RCC 7860 (cell line): ENCODE measurements at places on chromosomes 6 and 20.

DNA sequence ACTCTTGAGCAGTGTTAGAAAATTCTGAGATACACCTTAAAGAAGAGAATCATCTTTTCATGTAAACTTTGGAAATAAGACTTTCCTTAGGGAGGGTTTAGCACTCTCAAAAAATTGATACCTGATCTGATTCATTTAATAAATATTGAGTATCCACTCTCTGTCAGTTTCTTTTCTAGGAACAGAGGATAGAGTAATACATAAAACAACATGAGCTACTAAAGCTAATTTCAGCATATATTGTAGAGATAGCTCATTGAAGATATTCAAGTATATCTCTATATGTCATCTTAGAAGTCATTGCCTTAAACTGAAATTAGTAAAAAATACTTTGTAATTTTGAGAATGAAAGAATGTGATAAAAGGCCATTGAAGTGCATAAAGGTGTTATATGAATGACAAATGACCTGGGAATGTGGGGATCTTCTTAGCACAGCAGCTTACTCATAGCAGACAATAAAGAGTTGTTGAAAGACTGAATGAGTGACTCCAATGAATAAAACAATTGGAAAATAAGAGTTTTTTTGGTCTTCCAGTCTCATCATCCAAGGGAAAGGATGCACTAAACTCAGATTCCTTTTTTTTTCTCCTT, 29.2 kb downstream of the RHAG start:
- no peak for DNase-seq

DNA sequence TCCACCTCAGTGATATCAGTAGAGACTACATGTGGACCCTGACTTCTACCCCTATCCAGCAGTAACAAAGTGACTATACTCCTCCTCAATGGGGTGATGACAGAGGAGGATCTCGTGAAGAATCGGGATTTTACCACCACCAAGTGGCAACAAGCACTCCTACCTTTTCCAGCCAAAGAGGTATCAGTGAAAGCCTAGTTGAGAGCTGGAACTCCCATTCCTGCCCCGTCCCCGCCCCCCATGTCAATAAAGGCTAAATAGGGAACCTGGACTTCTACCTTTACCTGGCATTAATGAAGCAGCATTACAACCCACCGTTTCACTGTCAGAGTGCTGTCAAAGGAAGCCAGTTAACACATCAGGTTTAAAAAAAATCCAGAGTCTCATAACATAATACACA, 45.3 kb downstream of the RNF24 start:
- DNase-seq: no peak

GRCh38 chr6:155406801-155407200, 48.8 kb downstream of the NOX3 start:
- DNase-seq: no peak

GRCh38 chr20:37567671-37568588, 40.3 kb upstream of the BLCAP start:
- DNase-seq: no peak

GRCh38 chr20:56778765-56779195, 149.7 kb downstream of the TFAP2C start:
- no peak for DNase-seq

DNA sequence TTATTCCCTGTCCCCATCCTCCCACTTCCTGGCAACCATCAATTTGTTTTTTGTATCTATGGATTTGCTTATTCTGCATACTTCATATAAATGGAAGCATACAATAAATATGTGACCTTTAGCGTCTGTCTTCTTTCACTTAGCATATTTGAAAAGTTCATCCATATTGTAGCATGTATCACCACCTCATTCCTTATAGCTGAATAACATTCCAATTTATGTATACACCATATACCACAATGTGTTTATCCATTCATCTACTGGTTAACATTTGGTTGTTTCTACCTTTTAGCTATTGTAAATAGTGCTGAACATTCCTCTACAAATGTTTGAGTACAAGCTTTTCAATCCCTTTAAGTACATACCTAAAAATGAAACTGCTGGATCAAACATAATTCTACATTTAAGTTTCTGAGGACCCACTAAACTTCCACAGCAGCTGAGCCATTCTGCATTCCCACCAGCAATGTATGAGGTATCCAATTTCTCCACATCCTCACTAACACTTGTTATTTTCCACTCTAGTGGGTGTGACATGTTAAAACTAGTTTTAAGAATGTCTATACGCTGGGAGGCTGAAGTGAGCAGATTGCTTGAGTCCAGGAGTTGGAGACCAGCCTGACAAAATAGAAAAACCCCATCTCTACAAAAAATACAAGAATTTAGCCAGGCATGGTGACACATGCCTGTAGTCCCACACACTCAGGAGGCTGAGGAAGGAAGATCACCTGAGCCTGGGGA, 32.9 kb downstream of the NUDT3 start:
- no peak for DNase-seq

GRCh38 chr6:6806844-6807518, 218.5 kb downstream of the LY86 start:
- DNase-seq: no peak

GRCh38 chr20:25066386-25066785, 8.4 kb upstream of the ACSS1 start:
- DNase-seq: no peak

DNA sequence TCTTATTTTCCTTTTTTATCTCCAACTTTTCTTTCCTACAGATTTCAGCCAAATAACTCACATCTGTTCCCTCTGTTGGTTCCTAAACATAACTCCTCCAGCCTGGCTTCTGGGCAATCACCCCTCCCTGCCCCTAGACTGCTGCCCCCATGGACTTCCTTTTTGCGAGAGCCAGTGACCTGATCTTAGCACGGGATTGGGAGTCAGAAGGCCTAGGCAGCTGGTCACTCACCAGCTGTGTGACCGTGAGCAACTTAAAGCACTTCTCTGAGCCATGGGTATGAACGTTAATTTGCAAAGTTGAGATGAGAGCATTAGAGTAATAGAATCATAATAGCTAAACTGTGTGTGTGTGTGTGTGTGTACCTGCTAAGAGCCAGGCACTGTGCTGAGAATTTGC, 4.5 kb upstream of the MMP9 start:
- DNase-seq: no peak

DNA sequence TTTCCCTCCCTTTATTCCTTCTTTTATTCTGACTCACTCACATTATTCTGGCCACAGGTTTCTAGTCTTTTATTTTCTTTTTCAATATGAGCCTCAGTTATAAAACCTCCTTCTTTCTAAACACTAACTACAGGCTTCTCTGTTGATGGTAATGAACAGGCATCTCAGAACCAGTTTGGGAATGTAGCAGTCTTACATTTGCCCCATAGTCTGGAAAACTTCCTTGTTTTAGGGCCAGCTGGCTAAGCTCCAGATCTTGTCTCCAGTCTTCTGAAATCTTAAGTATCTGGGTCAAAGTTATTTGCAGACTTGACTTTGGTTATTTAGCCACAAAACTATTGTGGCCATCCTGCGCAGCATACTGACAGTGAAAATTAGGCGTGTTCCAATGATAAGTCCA, 97.0 kb upstream of the MAN1A1 start:
- DNase-seq: no peak

DNA sequence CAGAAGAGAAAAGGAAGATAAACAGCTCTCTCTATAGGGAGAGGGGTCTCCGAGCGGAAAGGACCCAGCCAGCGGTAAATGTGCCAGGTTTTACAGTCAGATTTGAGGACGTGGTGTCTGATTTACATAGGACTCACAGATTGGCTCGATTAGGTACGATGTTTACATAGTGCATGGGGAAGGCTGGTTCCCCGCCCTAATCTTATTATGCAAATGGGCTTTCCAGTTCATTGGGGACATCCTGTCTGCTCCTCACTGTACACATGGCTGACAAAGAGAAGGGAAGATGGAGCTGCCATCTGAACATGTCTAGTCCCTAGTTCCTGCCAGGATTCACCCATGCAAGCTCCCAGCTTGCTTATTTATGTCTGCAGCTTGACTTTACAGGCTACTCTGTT, 119.9 kb downstream of the RNF144B start:
- DNase-seq: no peak

- no peak for DNase-seq
Measured at GRCh38 chr6:104855507-104855906, 4.2 kb downstream of the HACE1 start.

DNA sequence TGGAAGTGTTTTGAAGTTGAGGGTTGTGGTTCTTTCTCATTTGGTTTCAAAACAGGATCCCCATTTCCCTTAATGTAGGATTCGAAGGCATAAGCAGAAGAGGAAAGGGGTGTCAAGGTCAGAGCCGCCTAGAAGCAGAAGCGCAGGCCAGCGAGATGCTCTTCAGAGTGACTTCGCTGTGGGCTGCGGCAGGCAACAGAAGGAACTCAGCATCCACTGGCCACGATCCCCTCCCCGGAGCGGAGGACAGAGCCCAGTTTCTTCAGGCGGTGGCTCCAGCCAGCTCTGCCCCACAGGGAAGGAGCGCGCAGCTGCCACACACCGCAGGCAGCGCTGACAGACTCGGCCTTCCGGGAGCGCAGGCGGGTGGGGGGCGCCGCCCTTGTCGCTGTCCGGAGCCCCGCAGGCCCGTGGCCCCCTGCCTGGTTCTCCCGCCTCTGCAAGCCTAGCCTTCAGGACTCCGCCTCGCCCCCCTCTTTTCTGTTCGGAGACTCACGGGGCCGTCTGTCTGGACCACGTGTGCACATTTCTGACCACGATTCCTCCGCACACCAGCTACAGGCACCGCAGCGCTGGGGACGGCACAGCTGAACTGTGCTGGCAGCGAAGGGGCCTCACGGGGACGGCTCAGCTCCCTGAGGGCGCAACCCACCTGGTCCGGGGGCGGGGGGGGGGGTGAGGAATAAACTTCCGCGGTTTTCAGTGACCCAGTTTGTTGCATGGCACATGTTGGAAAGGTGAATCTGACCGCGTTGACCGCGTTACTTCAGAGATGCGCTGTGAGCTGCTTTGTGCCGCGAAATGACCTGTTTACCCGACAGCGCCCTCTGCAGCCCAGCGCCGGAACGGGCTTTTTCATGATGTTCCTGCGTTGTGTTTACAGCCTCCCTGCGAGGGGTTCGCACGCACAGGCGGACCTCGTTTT, 26.1 kb downstream of the TTLL2 start:
- DNase-seq: no peak

DNA sequence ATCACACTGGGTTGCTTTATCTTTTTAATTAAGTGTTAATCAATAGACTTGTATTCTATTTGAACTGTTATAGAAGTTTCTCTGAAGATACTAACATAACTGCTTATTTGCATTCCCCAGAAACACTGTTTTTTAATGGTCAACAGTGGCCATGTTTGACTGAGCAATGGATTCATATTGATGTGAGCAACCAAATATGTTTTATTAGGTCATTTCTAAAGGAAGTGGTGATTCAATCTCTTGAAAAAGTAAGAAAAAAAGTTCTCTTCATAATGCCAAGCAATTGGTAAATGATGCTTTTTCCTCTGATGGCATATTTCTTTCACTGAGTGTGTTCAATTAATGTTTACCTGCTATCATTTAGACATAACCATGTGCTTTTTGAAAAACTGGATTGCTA, 593.0 kb upstream of the CITED2 start:
- DNase-seq: no peak

GRCh38 chr6:168027521-168027920, 30.1 kb downstream of the KIF25 start:
- DNase-seq: no peak

DNA sequence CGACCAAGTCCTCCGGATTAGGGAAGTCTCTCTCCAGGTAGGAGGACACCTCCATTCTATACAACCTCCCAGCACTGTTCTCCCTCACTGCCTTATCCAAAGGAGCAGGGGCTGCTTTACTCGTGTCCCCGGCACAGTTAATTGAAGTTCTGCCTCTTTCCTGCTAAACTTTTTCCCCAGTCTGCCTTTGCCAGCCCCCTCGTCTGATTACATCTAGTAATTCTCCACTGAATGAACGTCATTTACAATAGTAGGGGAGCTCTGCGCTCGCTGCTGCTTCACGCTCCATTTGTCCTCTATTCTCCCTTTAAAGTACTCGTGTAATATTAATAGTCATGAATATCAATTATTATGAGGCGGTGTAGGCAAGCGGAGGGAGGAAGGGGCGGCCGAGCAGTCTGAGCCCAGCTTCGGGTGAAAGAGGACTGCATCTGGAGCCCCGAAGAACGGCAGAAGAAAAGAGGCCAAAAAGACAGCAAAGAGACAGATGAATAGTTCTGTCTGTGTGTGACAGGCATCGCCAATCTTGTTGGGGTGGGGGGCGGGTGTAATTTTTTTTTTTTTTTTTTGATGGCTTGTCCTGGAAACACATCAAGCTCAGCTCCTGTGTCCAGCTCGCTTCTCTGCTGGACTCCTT, 2.9 kb downstream of the TFAP2B start:
- DNase-seq: no peak

DNA sequence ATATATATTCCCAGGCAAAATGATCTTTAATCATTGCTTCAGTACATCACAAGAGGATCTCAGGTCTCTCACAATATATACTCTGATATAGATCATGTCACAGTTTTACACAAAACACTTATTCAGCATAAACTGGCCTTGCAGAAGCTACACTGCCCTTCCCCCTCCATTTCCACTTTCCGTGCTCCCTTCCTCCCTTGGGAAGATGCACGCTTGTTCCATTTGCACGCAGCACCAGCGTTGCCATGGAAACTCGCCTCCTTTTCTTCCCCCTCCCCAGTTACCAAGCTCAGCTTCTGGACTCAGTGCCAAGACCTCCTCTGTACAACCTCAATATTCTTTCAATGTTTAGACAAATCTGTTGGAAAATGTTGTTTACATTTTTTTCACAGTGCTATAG, 154.6 kb downstream of the RFPL4B start:
- no peak for DNase-seq

DNA sequence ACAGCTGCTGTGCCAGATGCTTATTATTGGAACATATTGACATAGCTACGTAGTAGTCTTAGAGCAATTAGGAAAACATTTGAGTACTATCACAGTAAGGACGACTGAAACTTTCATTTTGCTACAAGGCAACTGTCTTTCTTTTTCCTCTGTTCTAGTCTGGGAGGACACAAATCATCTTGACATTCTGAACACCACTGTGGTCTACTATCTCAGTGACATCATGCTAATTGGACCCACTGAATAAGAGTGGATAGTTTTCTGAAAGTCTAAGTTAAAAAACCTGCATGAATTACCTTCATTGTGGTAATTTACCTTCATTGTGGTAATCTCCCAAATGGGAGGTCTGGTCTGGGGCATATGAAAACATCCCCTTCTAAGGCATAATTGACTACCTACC, 163.3 kb upstream of the MOCS1 start:
- no peak for DNase-seq
